ENCODE measurements at places on chromosomes 13 and 19. TPM values are rescaled to one million over a fixed set of nuclear protein-coding genes. Genes with fewer than 3 reads are reported as not detected.

- no peak for DNase-seq
Measured at GRCh38 chr19:35868823-35869326, 501 bp downstream of the APLP1 start.

- peak; percentile 44 for DNase-seq
Measured at GRCh38 chr19:11881151-11881800, 6.3 kb upstream of the ZNF69 start.

- no peak for DNase-seq
Measured at GRCh38 chr13:106108346-106108745, 427.1 kb downstream of the EFNB2 start.

- peak; percentile 58 for DNase-seq
Measured at GRCh38 chr19:13952931-13953531, 722 bp downstream of the DCAF15 start.

- no peak for DNase-seq
Measured at GRCh38 chr13:100528353-100528752, 60.2 kb downstream of the GGACT start.

GRCh38 chr13:103007427-103007762, 58.8 kb downstream of the SLC10A2 start:
- DNase-seq: no peak

DNA sequence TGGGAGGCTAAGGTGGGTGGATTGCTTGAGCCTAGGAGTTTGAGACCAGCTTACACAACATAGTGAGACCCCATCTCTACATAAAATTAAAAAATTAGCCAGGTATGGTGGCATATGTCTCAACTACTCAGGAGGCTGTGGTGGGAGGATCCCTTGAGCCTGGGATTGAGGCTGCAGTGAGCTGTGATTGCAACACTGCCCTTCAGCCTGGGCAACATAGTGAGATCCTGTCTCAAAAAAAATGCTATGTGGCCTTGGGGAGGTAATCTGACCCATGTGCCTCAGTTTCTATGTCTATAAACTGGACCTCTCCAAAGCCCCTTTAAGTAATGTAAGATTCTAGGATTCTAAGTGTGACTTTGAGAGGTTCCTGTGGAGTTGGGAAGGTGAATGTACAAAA, 25.2 kb downstream of the ARL11 start:
- no peak for DNase-seq

- DNase-seq: peak; percentile 32
Measured at GRCh38 chr13:109874484-109875454, 88.4 kb upstream of the IRS2 start.

DNA sequence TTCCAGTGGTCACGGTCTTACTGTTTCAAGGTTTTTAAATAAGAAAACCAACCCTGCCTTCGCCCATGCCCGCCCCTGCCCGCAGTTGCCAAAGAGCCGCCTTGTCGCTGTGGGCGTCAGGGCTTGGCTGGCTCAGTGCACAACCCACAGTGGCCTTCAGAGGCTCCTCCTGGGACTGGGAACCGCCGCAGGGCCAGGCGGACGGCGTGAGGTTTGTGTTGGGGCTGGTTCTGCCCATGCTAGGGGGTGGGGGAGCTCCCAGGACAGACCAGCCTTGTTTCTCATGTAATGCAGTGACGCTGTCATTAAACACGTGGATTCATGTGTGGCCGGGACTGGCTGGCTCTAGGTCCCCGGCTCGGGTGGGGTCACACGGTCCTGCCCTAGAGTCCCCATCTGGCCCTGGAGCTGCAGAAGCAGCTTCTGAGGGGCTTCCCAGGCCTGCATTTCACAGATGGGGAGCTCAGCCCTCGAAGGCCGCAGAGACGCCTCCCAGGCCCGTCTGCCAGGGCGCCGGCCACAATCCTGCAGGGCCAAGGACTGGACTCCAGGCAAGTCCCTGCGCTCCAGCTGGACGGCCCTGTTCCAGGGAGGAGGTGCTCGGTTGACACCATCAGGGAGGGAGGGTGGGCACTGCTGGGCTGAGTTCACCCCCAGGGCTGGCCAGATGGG, 2.4 kb upstream of the TEKTIP1 start:
- DNase-seq: no peak

- no peak for DNase-seq
Measured at GRCh38 chr13:96238861-96239260, 149.0 kb downstream of the HS6ST3 start.

DNA sequence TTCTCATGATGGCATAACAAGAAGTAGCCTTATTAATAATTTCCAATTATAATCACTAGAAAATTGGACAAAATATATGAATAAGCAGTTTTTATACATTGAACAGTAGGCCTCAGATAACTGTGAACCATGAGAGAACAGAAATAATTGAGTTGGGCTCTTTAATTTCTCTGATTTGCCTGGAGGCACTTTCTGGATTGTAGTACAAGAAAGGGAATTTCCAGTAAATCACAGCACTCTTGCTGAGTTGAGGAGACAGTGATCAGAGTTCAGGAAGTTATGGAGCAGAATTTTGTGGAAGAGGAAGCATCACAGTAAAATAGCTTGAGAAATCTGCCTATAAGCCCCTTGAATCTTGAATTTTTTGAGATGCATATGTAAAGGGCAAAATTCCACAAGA, 216.2 kb downstream of the MAB21L1 start:
- no peak for DNase-seq

DNA sequence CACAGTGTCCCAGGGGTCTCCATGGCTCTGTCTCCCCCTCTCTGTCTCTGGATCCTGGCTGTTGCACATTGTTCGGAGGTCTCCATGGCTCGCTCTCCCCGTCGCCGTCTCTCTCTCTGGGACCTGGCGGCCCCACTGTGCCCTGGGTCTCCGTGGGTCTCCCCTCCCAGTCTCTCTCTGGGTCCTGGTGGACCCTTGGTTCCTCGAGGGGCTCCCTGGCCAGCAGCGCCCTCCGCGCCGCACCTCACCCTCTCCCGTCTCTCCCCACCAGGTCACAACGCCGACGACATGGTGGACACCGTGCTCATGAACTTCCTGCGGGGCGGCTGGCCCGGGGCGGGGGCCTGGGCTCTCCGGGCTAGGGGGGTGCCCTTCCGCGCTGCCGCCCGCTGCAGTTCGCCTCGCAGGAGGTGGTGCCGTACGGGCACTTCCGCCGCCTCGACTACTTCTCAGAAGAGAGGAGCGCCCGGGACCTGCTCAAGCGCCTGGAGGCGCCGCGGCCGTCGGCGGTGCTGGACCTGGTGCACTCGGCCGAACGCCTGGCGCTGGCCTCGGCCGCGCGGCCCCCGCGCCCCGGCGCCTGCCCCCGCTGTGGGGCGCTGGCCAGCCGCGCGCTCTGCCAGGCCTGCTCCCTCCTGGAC, 29.1 kb downstream of the SIGLEC5 start:
- no peak for DNase-seq

- no peak for DNase-seq
Measured at GRCh38 chr19:34513767-34514166, 32.2 kb downstream of the WTIP start.

DNA sequence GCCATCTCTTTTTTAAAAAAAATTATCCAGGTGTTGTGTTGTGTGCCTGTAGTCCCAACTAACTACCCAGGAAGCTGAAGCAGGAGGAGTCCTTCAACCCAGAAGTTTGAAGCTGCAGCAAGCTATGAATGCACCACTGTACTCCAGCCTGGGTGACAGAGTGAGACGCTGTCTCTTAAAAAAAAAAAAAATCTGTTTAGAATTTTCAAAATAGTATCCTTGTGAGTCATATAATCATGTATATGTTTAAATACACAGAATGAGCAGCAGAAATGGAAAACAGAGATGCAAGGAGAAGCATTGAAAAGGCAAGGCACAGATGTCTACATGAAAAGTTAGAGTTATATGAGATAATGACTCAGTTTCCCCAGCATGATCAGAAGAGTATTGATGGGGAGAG, 31.2 kb downstream of the SYDE1 start:
- DNase-seq: peak; percentile 16

GRCh38 chr13:35514061-35514477, 37.6 kb upstream of the MAB21L1 start:
- no peak for DNase-seq

RFX1 gene
- 12.4 TPM for total RNA-seq

DNAAF3 gene
- total RNA-seq: 0.66 TPM

ATP4B gene
- not detected for total RNA-seq

NLRP9 gene
- total RNA-seq: not detected

TEX26 gene
- not detected for total RNA-seq

DHDH gene
- total RNA-seq: not detected

UQCR11 gene
- 340 TPM for total RNA-seq

KLK14 gene
- total RNA-seq: 0.24 TPM

All from HFFc6 (cell line).